ENCODE measurements at places on chromosomes 2 and 18.

GRCh38 chr2:68643011-68643873 is at the start of gene PROKR1:
PROKR1 (plus strand) TSS chr2:68643579; CDS start chr2:68645822, 2,243 bp downstream.
- peak; percentile 12 for DNase-seq

DNA sequence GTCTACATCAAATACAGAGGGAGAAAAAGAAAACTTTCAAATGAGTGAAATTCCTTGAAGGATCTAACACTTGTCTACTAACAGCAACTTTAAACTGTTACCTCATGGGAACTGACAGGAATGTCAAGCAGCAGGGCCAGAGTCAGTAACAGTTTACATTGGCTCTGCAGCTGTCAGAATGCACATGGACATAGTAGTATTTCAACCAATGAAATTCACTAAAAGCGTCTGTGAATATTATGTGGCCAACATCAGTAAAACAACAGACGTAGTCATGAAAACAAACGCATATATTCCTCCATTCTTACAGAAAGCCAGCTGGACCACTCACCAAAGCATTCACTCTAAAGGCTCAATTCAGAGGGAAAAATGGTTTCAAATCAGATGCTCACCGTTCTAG is 79.3 kb upstream of the RNU4ATAC start:
- DNase-seq: no peak

DNA sequence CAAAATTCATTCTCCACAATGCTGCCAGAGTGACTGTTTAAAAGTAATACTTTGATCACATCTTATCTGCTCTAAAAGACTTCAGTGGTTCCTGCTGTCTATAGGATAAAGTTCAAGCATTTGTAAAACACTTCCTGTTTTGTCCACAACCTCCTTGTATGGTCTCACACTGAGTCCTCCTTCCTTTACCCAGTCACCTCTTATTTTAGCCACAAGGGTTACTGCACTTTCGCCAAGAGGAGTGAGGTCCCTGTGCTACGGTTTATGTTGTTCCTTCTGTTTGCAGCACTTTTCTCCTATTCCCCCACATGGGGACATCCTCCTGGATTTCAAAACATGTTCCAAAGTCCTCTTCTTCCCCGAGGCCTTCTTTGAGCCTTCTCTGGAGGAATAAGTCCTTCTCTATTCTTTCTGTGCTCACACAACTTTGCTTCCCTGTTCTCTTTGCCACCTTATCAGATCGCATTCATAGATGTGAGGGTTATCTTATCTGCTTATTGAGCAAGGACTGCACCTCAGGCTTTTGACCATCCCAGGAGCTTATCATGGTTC is 112.2 kb upstream of the NABP1 start:
- DNase-seq: no peak

DNA sequence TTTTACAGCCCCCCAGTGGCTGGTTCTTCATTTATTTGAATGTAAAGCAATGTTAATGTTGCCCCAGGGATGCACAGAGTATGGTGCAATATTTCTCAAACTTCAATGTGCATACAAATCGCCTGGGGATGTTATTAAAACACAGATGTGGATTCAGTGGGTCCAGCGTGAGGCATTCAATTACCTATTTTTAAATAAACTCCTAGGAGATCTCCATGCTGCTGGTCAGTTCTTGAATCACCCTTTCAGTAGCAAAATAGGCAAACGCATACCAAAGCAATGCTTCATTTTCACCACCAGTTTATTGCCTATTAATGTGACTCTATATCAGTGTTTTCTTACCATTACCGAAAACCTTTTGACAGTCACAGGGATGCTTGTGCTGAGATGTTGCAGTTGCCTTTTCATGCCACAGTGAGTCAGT is 530.7 kb downstream of the CBLN2 start:
- DNase-seq: peak; percentile 76

DNA sequence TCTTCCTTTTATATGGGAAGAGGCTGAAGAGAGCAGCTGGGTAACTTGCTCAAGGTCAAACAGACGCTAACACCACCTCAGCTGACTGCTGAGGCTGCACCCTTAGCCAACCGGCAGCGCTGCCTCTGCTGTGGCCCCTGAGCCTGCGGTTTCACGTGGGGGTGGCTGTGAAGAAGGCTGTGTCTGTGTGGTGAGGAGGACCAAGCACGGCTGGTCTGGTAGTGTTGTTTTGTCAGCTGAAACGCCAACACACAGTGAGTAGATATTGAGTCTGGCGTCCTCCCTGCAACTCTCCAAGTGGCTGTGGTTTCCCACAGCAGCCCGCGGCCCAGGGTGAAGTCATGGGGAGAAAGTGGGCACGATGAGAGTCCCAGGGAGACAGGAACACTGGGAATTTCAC is 69.6 kb downstream of the THNSL2 start:
- no peak for DNase-seq

DNA sequence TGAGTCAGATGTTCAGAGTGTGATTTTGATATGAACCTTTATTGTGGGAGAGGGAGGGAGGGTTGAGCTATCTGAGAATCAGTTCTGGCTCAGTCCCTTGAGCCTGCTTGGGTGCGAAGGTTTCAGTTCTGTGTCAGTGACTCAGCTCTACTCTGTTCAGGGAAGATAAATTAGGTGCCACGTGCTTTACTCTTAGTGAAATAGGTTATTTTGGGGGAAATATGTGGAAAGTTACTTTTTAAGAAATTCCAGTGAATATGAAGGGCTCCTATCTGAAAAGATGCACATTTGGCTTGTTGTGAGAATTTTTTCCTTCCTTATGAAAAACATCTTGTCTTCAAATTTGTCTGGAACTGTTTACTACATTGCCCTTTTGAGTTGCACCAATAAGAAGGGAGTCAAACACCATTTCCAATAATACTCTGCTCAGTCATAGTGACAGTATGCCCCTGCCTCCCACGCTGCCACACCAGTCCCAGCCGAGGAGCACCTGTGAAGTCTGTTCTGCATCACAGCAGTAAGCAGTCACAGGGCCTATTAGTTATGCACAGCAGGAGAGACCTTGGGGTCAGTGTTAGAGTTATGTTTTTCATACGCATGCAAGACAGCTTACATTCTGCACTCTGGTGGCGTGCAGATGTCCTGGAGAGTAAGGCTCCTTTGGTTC is 32.8 kb upstream of the DNAH7 start:
- peak; percentile 59 for DNase-seq

- DNase-seq: no peak
Measured at GRCh38 chr2:167069855-167070254, 181.6 kb downstream of the XIRP2 start.

- no peak for DNase-seq
Measured at GRCh38 chr2:138942466-138942865, 162.3 kb upstream of the NXPH2 start.

- DNase-seq: no peak
Measured at GRCh38 chr2:171883275-171883893, 10.7 kb downstream of the SLC25A12 start.

GRCh38 chr2:10413503-10413902 is 34.6 kb downstream of the ODC1 start:
- DNase-seq: no peak

- no peak for DNase-seq
Measured at GRCh38 chr18:49273241-49273880, 187.1 kb downstream of the DYM start.

- no peak for DNase-seq
Measured at GRCh38 chr2:1631292-1632001, 112.9 kb downstream of the PXDN start.

- no peak for DNase-seq
Measured at GRCh38 chr18:49751427-49752094, 61.8 kb downstream of the ACAA2 start.

GRCh38 chr18:31103423-31103822 is 1.2 kb upstream of the DSC2 start:
- DNase-seq: no peak
